Fibroblast of upper back skin (primary cell): ENCODE measurements at places on chromosomes 16 and 17.

GRCh38 chr17:61253362-61253761 is 146.3 kb upstream of the TBX2 start:
- DNase-seq = no peak

DNA sequence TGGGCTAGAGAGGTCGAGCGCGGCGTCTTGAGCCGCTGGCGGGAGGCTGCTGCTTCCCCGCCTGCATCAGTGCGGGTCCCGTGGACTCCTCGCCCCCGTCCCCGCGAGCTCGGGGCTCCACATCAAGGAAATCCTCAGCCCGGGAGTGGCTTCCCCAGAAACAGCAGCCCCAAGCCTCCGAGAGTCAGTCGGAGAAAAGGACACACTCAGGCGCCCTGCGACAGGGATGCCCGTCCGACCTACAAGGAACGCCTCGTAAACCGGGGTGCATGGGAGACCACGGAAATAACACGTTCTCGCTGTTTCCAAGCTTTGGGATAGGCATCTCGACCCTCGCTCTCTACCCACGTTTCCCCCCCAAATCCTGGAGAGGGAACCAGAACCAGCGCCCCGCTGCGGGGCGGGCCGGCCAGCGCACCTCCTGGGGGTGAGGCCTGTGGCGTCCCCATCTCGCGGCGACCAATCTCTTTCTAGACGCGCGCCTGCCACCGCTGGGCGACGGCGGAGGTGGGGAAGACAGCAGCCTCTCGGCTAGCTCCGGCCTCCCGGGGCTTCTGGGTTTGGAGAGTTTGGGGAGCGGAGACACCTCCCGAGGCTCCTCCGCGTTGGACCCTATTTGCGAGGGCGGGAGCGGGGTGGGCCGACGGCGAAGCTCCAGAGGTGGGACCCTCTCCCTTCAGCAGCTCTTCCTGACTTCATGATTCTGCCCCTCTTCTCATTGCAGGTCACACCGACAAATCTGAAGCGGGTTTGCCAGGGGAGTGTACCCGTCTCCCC is 759 bp upstream of the TP53I13 start:
- DNase-seq = no peak

- peak; percentile 44 for DNase-seq
Observed at GRCh38 chr16:30740364-30741251, 7.6 kb upstream of the PHKG2 start.

DNA sequence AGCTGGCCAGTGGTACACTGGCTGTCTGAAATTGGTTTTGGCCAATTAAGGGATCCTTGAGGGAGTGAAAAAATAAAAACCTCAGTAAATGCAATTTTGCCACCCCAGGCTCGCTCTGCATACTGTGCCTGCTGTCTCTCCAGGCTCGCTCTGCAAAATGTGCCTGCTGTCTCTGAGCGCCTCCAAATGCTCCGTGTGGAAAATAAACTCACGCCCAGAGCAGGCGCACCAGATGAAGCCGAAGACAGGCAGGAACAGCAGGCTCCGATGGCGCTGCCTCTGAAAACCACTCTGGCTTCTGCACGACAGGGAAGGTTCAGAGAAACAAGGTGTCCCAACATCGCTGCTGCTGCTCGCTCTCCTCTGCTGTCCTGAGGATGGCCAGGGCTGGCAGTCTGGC is 29.1 kb downstream of the SNN start:
- no peak for DNase-seq

- DNase-seq = peak; percentile 68
Observed at GRCh38 chr17:43366891-43367736, 31.7 kb upstream of the ARL4D start.

DNA sequence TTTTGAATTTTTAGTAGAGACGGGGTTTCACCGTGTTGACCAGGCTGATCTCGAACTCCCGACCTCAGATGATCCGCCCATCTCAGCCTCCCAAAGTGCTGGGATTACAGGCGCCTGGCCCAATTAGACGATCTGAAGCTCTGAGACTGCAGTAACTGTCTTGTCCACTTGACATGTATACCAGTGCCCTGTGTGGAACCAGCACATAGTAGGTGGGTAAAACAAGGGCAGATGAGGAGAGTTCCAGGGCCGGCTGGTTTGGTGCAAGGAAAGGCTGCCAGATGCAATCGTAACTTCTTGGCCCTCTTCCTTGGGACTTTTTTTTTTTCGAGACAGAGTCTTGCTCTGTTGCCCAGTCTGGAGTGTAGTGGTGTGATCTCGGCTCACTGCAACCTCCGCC is 3.1 kb downstream of the C17orf113 start:
- no peak for DNase-seq

DNA sequence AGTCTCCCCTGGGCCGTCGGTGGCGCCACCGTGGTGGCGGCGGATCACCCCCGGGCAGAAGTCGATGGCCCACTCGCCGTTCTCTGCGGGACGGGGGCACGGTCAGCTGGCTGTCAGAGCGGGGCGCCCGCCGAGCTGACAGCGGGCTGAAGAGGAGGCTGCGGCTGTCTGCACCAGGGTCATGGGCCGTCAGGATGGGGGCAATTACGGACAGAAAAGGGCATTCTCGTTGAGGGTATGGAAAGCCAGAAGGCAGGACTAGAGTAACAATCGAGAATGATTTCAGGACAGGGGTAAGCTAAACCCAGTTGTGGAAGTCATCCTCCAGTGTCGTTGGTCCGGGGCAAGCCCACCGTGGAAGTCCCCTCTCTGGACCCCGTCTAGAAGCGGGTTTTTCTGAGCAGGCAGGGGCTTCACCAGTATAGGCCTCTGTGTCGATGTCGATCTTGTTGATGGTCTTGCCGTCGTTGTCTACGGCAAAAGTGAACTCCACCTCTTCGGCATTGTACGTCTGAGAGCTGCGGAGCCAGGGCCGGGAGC is 1.7 kb downstream of the CHRNE start:
- DNase-seq = no peak

DNA sequence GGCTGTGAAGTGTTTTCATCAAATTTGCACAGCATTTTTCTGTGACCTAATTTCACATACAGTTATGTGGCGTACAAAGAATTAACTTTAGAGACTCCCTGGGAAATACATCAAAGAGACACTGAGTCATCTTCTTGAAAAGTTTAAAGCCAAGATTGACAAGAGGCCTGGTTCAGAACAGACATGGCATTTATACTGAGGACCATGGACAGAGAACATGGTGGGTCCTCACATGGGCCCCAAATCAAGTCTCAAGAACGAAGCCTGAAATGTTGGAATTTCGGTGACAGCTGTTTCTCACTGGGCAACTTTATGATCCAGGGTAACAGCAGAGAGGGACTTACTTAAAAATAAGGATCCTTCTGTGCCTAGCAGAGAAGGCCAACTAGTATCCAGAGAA is 311.5 kb upstream of the KCNJ16 start:
- DNase-seq = peak; percentile 59

DNA sequence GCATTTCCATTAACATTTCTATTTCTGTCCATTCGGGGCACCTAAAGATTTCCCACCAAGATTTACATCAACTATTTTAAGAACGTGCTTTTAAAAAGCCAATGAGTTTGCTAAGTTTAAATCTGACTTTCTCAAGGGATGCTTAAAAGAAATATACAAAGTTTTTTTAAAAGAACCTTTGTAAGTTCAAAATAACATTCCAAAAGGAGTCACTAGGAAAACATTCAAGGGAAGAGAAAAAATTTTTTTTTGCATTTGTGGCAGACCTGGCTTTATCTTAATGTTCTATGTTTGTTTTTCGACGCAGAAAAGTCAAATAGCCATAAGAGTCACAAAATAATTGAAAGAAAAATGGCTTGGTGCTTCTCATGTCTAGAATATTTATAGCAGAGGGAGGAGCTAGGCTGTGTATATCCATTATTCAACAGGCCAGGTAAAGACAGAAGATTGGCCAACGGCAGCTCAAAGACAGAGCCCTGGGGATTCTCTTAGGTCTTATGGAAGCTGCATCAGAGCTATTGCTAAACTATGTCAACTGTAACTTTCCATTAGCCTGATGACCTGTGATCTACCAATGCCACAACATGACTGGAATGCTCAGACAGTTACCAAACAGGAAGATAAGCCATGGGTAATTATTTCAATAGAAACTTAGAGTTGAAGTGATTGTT is 37.8 kb upstream of the MYOCD start:
- DNase-seq = peak; percentile 72

DNA sequence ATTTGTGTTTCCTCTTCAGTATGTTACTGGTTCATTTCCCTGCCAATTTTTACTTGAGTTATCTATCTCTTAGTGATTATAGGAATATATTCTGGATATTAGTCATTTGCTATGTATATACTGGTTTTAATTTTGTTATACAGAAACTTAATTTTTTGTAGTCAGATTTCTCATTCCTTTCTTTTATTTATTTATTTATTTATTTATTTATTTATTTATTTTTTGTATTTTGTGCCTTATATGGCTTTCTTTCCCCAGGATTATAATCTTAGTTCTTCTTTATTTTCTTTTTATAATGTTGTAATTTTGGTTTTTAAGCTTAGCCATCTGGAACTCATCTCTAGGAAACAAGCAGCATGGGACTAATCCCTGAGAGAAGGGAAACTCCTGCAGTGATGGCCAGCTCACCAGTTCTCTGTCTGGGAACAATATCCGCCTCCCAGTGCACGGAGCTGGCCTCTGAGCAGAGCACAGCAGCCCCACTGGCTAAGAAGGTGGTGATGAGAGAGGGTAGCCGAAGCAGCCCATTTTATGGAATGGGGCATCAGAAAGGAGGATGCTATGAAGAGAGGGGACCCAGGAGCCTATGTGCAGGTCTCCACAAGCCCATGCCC is 54.5 kb upstream of the ADORA2B start:
- DNase-seq = no peak

DNA sequence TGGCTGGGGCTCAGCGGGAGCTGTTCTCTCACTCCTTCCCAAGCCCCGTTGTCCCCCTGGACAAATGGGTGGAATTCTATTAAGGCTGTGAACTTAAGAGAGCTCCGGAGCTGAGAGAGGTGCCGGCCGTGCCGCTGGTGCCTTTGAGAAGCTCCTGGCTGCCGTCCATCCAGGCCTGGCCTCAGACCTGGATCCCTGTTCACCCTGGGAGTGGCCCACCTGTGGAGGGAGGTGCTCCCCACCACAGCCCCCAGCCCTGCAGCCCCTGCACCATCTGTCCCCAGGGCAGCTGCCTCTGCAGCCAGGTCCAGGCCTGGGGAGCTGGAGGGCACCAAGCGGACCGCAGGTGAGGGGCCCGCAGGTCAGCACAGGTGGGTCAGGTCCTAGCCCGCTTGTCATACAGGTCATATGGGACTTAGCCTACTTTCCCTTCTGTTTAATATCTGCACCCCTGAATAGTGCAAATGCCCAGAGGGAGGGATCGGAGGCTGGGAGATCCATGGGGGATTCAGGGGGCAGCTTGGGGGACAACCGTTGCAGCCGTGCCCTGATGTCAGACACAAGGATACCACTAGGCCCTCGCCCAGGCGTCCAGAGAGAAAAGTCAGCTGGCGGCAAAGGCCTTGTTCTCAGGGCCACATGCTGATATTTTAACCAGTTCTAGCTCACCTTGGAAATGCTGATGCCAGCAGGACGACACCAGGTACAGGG is 15.2 kb upstream of the METRNL start:
- DNase-seq = no peak

DNA sequence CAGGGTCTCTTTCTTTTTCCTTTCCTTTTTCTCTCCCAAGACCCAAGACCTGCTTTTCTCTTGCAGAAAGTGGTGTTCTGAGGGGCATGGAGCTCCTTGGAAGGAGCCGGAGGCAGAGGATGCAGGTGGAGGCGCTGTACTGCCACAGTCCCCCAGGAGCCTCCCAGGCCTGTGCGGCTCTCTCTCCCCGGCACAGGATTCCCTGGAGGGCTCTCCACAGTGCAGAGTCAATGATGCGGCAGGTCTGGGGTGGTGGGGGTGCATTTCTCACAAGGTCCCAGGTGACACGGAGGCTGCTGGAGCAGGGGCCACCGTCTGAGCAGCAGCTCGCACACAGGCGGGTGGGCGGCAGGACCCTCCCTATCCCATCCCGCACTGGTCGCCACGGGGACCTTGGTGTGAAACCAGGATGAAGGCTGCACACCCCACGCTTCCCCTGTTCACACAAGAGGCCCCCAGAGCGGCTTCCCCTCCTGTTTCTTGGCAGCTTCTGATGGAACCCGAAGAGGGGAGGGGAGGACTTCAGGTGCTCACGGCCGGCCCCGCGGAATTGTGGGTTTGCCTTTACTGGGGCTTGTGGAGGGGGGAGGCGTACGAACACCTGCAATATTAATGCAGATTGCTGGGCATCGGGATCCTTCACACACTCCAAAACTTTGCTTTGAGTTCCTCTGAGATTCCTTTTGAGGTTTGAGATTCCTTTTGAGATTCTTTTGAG is 186.9 kb downstream of the ENGASE start:
- DNase-seq = no peak

DNA sequence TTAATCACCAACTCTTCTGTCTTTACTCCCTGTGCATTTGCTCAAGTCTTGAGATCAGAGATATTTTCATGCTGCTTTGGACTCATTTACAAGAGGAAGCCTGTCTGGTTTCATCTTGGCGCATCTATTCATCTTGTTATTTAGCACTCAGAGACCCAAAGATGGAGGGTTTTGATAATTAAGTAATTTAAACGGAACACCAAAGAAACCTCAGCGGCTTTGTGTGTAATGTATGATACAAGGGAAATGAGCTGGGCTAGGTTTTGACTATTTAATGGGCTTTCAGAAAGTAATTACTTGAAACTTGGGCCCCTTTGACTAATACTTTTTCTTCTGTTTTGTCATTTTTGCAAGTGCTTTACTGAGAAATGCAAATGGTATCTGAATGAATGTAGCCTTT is 66.2 kb upstream of the CACNG3 start:
- DNase-seq = no peak

DNA sequence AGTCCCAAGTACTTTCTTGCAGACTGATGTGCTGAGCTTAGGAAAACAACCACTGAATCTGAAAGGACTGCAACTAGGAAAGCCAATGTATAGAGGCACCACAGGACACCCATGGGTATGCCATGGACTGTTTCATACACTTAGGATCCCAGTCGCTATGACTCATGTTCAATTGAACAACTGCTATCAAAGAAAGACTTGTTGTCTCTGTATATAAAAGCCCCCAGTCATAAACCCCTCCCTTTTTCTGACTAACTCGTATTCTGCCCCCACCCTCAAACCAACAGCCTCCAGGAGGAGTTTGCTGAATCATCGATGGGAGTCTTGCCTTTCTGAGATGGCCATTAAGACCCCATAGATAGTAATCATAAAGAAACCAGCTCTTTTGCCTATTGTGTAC is 205.4 kb downstream of the ANKFN1 start:
- no peak for DNase-seq

- no peak for DNase-seq
Observed at GRCh38 chr17:5667871-5668270, 83.6 kb upstream of the NLRP1 start.

DNA sequence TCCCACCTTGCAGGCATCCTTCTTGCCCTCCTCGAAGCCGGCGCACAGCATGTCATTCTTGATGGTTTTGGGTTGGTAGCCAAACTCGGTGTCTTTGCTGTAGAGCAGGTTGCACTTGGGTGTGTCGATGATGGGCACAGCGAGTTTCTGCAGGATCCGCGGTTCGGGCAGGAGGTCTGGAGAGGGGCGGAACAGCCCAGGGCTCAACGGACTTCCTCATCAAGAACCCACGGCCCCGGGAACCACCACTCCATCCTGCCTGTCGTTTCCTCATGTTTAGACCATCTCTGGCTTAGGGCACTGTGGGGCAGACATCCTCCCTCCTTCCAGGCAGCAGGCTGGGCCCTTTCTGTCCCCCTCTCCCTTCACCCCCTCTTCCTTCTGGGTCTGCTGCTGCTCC is 6.5 kb downstream of the PRSS27 start:
- no peak for DNase-seq
